LNCaP clone FGC (cell line): ENCODE measurements at places on chromosomes 1 and 21.

GRCh38 chr1:20885121-20885520 lies 98.0 kb upstream of the HP1BP3 start:
- DNase-seq, result peak; percentile 11

GRCh38 chr1:168520832-168521231 lies 23.0 kb downstream of the XCL2 start:
- DNase-seq, result no peak

- DNase-seq, result no peak
Observed at GRCh38 chr21:29208044-29208681, 77.7 kb downstream of the MAP3K7CL start.

DNA sequence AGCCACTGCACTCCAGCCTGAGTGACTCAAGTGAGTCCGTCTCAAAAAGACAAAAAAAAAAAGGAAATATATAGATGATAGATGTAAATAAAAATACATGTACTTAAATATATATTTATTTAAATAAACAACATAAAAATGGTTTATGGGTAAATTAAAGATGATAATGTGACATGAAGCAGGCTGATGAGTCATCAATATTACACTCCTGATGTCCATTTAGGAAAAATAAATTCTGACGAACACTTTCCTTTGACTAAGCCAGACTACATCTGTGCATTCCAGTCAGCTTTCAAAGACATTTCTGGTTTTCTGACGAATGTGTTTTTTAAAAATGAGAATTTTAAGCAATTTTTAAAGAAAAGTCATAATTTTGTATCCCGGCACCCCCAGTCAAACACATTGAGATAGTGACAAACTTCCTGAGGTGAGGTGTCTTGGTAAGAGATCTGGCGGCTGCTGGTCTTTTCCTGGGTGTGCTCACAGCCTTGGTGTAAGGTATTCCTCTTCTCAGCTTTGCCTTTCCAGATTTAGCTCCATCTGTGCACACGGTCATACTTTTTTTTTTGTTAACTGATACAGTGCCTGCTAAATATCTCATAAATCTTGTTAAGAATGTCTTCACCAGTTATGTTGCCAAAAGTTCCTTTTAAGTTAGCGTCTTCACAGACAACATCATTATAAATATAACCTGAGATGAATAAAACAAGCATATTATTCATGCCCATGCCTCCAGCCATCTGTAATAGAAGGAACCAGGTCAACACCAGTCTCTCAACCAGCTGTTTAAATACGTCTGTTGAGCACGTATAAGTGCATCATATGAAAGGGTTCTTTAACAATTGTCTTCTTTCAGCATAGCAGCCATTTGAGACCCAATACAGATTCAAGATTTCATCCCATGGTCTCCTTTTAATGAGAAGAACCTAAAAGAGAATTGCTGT lies 214.5 kb upstream of the PLD5 start:
- no peak for DNase-seq

GRCh38 chr1:150302338-150302737 lies 8.7 kb downstream of the MRPS21 start:
- DNase-seq, result no peak

DNA sequence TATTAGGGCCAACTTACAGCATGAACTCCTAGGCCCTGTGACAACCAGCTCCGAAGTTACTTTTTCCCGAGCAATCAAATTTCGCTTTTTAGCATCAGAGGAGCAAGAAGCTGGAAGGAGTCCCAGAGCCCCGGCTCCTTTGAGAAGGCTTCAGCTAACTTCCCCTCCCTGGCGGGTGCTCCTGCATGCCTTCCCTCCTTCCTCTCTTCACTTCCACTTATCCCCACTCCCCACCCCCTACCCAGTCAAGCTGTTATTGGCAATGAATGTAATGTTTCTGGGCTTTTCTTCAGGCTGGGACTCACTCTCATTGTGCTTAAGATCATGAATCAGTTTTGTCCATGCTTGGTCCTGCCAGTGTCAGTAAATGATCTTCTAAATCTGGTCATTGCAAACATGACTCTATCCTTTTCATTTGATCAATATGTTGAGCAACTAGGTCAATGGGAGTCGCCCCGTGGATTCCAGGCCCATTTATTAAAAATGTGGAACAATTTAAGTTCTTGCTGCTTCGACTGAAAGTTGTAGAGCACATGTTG lies 94.5 kb upstream of the TSPAN2 start:
- no peak for DNase-seq

GRCh38 chr21:37800456-37801061 lies 115.7 kb downstream of the KCNJ6 start:
- DNase-seq, result no peak

GRCh38 chr1:201688514-201688913 lies 140.4 kb upstream of the IPO9 start:
- no peak for DNase-seq

DNA sequence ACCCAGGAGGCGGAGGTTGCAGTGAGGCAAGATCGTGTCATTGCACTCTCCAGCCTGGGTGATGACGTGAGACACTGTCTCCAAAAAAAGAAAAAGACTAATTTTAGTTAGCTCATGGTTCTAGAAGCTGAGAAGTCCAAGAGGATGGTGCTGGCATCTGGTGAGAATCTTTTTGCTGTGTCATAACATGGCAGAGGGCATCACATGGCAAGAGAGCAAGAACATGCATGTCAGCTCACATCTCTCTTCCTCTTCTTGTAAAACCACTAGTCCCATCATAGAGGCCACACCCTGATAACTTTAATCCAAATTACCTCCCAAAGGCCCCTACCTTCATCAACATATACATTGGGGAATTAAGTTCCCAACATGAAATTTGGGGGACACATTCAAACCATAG lies 13.8 kb upstream of the CNN3 start:
- DNase-seq, result no peak

DNA sequence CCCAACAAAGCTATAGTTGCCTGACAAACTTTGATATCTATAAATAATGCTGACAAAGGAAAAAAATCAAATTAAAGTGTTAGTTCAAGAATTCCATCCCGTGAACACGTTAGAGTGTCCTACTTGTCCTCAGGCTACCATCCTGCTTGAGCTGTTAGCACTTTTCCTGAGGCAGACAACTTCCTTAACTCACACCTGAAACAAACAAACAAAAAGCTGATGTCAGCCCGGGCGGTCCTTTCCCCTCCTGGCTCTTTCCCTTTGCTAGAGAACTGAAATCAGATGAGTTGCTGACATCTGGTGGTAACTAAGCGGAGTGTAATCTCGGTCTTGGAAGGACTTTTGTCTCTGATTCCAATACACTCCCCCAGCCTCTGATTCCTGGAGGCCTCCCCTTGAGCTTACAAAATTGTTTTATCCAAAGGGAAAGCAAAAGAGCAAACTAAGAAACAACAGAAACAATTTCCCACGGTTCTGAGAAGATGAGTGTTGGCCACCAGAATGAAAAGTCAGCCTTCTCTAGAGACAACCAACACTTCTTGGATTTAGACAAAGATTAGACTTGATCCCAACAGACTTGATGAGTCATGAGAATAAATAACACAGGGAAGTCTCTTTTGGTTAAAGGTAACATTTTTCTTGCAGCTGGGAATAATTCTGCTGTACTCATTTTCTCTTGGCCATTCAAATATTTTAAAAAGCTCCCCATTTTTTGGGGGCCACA lies 135.4 kb downstream of the PROX1 start:
- peak; percentile 84 for DNase-seq
